ENCODE measurements at places on chromosomes 6 and 20. TPM values are rescaled to one million over a fixed set of nuclear protein-coding genes. Genes with fewer than 3 reads are reported as not detected.

DNA sequence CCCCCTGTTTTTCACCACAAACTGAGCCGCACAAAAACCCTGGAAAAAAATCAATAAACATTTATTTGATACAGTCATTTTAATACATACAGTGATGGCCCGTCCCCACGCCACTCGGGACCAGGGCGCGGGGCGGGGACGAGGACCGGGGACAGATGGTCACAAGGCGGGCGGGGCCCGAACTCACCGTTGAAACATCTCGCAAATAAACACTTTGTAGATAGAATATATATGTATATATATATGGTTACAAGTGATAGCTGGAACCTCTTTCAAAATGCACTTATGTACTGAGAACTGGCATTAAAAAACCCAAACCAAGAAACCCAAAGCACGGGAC, 418 bp upstream of the UCKL1 start:
- DNase-seq = no peak
- H3K4me3 ChIP-seq = peak overlapping the region; percentile 62

GRCh38 chr6:89186762-89187161, 30.4 kb downstream of the GABRR1 start:
- H3K27me3 ChIP-seq = no peaks in the 10 kb centered on the region
- no peaks in the 10 kb centered on the region for H3K36me3 ChIP-seq
- H3K27ac ChIP-seq = no peak overlapping the region

- H3K4me1 ChIP-seq = no peaks in the 10 kb centered on the region
- no peak for DNase-seq
- no peaks in the 10 kb centered on the region for H3K36me3 ChIP-seq
- no peak overlapping the region for H3K4me3 ChIP-seq
- no peak overlapping the region for H3K27ac ChIP-seq
- H3K27me3 ChIP-seq = no peaks in the 10 kb centered on the region
These were observed 77.5 kb upstream of the MARCKS start for GRCh38 chr6:113779656-113780055.

DNA sequence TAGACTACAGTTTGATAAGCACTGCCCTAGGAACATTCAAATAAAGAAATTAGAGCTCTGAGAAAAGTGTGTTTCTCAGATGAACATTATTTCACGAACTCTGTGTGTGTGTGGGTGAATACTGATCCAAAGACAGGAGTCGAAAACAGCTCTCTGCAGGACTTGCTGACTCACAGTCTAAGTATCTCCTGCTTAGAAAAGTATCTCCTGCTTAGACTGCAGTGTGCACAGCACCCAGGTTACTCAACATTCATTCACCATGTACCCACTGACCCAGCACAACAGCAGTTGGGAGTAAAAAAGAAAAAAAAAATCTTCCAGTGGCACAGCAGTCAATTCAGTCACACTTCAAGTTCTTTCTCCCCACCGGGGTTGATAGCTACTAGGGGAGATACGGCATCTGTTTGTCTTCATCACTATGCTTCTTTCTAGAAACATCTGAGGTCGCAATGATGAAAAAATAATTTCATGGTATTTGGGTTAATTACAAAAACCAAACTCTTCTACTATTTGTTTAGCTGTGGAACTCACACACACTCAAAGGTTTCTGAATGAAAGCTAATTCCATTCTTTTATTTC, 48.0 kb downstream of the GCLC start:
- no peaks in the 10 kb centered on the region for H3K36me3 ChIP-seq
- no peak overlapping the region for H3K27ac ChIP-seq
- no peak for DNase-seq
- no peaks in the 10 kb centered on the region for H3K4me1 ChIP-seq
- no peaks in the 10 kb centered on the region for H3K27me3 ChIP-seq

DNA sequence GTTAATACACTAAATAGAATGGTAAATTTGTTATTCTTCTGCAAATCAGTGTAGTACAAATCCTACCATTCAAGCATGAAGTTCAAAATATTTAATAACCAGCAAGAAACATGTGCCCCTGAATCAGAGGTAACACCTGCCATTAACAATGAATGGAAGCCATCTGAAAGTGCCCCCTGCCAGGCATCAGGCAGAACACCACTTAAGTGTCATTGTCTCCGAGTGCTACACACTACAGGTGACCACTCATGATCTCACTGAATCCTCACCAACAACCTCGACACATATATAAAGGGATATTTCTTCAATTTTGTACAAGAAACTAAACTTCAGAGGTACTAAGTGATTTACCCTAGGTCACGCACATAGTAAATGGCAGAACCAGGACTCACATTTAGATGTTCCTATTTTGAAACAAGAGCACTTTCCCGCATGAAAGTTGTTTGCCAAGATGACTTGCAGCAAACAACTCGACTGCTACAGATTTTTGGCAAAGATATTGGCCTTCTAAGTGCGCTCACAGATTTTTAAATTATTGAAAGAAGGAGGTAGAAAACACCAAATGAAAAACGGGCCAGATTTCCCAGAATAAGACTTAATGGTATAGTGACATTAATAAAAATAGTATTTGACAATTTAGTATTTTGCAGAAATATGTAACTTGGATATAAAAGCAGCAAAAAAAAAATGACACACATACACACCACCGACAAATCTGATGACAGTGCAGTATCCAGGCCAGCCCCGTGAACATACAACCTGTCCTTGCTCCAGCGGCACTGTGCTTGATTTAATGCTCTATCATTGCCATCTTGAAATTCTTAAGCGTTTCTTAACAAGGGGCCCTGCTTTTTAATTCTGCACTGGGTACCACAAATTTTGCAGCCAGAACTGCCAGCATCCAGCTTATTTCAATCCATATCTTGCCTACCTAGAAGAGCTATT, 274.5 kb downstream of the ALDH8A1 start:
- DNase-seq = no peak
- no peaks in the 10 kb centered on the region for H3K36me3 ChIP-seq
- no peak overlapping the region for H3K27ac ChIP-seq
- H3K27me3 ChIP-seq = no peaks in the 10 kb centered on the region
- no peaks in the 10 kb centered on the region for H3K4me1 ChIP-seq

DNA sequence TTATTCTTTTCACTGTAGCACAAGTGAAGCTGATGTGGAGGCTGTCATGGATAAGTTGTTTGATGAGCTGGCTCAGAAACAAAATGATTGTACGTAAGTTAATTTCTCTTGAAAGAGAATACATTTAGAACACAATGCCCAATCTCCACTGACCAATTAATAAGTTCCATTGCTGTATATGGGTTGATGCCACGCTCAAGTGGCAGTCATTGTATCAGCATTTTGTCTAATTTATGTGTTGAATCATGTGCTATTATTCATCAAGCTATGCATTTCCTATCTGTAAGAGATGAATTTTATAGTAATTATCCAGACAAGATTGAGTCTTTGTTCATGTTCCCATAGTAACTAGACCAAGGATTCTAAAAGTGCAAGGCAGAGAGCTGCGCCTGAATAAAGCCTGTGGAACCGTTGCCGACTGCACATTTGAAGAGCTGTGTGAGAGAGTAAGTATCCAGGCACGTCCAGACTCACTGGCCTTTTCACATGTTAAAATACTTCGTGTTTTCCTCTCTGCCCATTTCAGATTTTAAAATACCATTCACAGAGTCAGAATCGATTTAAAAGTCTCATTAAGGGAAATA, 83.8 kb upstream of the FOXO3 start:
- H3K4me3 ChIP-seq = no peak overlapping the region
- no peaks in the 10 kb centered on the region for H3K36me3 ChIP-seq
- H3K27ac ChIP-seq = no peak overlapping the region
- no peak for DNase-seq
- no peaks in the 10 kb centered on the region for H3K4me1 ChIP-seq

DNA sequence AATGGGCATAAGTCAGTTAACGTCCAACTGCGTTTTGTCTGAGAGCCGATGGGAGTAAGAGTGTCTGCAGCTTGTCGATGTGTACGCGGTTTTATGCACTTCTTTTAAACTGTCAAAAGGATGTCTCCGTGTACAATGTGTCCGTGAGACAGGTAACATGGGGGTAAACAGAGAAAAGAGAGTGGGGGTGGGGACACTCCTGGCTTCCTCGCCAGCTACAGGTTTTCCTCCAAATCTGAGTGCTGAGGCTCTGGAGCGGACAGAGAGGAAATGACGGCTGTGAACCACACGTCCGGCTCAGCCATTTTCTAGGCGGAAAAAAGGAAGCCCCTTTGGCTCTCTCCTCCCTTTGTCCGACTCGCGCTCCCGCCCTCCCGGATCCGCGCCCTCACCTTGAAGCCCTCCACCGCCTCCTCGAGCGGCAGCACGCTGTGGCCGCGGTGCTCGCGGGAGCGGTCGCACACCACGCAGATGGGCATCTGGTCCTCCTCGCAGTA, 916 bp downstream of the TRIM27 start:
- H3K27me3 ChIP-seq = no peaks in the 10 kb centered on the region
- peaks cover 20% of the 10 kb centered on the region for H3K4me1 ChIP-seq
- peak overlapping the region; percentile 87 for H3K4me3 ChIP-seq
- H3K36me3 ChIP-seq = peaks cover 35% of the 10 kb centered on the region
- peak overlapping the region; percentile 86 for H3K27ac ChIP-seq
- peak; percentile 53 for DNase-seq

DNA sequence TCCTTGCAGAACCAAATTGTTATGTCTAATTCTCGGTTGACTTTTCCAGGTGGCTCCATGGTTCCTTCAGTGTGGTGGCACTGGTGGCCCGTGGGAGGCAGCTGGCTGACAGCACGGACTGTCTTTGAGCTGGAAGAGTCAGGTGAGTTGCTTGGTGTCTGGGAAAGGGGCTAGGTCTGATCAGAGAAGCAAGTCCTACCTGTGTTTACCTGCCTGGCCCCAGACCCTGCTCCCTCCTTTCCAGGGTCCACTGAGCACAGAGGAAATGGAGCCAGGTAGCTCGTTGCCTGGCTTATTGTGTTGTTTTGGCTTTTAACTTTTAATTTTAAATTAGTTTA, 111.8 kb downstream of the BANF2 start:
- no peaks in the 10 kb centered on the region for H3K27me3 ChIP-seq
- no peak for DNase-seq
- H3K27ac ChIP-seq = no peak overlapping the region
- no peaks in the 10 kb centered on the region for H3K4me1 ChIP-seq
- no peak overlapping the region for H3K4me3 ChIP-seq

DNA sequence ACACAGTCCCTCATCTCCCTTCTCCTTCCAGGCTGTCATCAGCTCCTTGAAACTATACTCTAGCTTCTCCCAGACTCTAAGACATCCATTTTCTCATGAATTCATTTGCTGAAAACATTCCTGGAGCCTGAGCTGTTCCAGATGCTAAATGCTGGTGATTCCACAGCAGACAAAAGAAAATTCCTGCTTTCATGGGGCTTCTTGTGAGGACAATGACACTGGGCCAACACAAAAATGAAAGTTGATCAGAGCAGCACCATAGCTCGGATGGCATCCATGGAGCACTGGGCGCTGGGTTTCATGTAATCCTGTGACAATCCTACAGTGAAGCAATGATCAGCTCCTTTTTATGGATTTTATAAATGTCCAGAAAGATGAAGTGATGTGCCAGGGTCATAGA, 47.4 kb upstream of the STX16 start:
- no peak overlapping the region for H3K27ac ChIP-seq
- no peaks in the 10 kb centered on the region for H3K4me1 ChIP-seq
- H3K27me3 ChIP-seq = no peaks in the 10 kb centered on the region
- no peak for DNase-seq
- H3K36me3 ChIP-seq = no peaks in the 10 kb centered on the region

DNA sequence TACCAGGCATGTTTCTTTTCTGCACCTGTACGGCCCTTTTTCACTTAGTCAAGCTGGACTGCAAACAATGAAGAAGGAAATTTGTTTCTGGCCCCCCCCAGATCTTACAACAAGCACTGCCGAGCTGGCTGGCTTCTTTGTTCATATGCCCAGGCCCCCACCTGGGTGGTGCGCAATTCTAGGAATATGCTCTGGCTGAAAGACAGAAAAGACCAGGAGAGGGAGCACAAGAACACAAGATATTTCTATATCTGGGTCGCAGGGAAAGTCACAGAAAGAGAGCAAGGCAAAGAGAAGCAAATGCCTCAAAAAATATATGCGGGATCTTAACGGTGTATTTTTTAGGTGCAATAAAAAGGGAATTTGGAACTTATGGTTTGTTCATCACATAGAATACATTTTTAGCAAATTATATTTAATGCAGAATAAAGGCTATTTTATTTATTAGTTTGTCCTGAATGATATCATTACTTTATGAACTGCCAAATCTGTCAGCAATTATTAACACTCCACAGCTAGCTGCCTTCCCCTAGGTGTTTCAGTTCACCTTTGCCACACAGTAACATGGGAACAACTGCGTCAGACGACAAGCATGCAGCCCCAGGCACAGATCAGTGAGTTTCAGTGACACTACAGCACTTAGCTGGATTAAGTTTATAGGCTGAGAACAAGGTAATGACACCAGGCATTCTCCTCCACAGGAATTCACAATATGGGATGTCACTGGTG, 76.5 kb downstream of the GJA10 start:
- DNase-seq = peak; percentile 31
- no peak overlapping the region for H3K4me3 ChIP-seq
- H3K27me3 ChIP-seq = no peaks in the 10 kb centered on the region
- H3K4me1 ChIP-seq = no peaks in the 10 kb centered on the region
- no peak overlapping the region for H3K27ac ChIP-seq

- H3K4me1 ChIP-seq = peaks cover 10% of the 10 kb centered on the region
- peak overlapping the region; percentile 83 for H3K4me3 ChIP-seq
These were observed 620 bp downstream of the TJAP1 start for GRCh38 chr6:43478008-43478372.

GRCh38 chr6:56368491-56368890, 121.1 kb upstream of the COL21A1 start:
- H3K27ac ChIP-seq = no peak overlapping the region
- no peak for DNase-seq
- H3K4me1 ChIP-seq = no peaks in the 10 kb centered on the region
- no peaks in the 10 kb centered on the region for H3K36me3 ChIP-seq
- H3K4me3 ChIP-seq = no peak overlapping the region
- H3K27me3 ChIP-seq = no peaks in the 10 kb centered on the region

- H3K27ac ChIP-seq = no peak overlapping the region
- no peak for DNase-seq
- no peaks in the 10 kb centered on the region for H3K36me3 ChIP-seq
- H3K4me1 ChIP-seq = peaks cover 4% of the 10 kb centered on the region
- no peak overlapping the region for H3K4me3 ChIP-seq
These were observed 89.2 kb upstream of the STMND1 start for GRCh38 chr6:17012421-17013225.

DNA sequence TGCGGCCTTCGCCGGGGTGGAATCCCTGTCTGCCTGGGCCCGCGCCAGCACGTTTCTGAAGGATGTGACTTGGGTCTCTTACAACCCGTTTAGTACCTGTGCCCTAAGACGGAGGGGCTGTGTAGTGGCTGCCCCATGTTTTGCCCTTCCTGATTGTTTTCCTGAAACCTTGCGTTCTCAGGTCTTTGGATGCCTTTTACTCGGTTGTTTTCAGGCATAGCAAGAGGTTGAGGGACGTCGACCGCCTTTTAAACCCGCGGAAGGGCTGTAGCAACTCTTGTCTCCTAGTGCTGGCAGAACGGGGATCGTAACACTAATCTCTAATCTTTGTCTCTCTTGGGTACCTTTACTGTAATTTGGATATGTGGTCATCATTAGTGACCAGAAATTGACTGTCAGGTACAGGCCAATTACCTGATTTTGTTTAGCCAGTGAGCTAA, 706 bp upstream of the NANP start:
- H3K36me3 ChIP-seq = no peaks in the 10 kb centered on the region
- H3K27me3 ChIP-seq = no peaks in the 10 kb centered on the region
- H3K4me3 ChIP-seq = peak overlapping the region; percentile 96
- H3K4me1 ChIP-seq = no peaks in the 10 kb centered on the region
- peak overlapping the region; percentile 70 for H3K27ac ChIP-seq

GRCh38 chr6:10901770-10902169, 14.9 kb downstream of the SYCP2L start:
- DNase-seq = peak; percentile 4
- no peaks in the 10 kb centered on the region for H3K4me1 ChIP-seq
- no peaks in the 10 kb centered on the region for H3K36me3 ChIP-seq
- H3K27me3 ChIP-seq = no peaks in the 10 kb centered on the region

Gene KHDC1L
- total RNA-seq = not detected

Gene ARMH2
- 2.7 TPM for total RNA-seq
